ENCODE measurements at places on chromosomes 7 and 10.

DNA sequence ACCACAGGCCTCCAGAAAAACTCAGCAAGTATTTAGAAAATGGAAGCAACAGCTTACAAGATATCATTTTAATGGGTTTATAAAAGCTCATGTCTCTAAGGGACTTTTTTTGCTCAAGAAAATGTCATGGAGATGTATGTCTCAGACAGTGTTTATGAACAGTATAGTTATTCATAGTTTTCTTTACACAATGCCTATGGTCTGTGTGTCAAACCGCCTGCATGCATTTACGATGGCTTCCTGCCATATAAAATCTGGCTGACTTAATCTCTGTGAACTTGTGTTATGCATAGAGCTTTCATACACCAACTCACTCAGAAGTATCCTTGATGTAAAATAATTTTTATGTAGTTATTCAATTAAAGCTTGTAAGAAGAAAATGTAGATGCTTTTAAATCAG, 1314.2 kb upstream of the LRRTM3 start:
- DNase-seq: no peak

- no peak for DNase-seq
Measured at GRCh38 chr7:130277763-130278643, 11.3 kb downstream of the CPA2 start.

- DNase-seq: no peak
Measured at GRCh38 chr7:158997471-158997870, 141.1 kb downstream of the DYNC2I1 start.

DNA sequence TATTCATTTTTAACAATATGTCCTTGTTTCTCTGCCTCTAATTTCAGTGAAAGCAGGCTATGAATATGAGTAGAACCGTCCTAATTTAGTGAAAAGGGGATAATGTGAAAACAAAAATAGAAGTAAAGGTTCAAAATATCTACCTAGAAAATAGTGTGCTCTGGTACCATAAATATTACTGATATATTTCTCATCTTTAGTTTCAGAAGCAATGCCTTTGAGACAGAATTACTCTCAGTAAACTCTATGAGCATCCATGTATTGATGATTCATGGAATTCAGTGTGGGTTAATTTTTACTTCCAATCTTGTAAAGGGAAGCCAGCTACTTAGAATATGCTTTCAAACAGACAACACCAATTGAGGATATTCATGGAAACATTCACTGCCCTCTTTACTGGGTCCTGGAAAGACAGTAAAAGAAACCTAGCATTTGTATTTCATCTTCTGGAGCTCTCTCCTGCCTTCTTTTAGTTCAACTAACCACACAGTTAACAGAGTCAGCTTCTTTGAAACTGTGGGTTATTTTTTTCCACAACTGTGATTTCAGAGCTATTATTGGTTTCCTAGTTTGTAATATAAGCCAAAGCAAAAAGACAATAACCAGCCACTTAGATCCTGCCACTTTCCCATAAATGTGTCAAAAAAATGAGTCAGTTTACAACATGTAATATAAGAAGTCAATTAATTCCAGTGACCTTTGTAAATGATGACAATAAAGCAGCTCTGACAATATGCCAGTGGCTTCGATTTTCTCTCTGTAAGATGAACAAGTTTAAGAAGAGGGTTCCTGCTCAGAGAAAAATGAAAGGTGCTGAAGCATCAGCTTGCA, 1.7 kb downstream of the LRRN3 start:
- no peak for DNase-seq

DNA sequence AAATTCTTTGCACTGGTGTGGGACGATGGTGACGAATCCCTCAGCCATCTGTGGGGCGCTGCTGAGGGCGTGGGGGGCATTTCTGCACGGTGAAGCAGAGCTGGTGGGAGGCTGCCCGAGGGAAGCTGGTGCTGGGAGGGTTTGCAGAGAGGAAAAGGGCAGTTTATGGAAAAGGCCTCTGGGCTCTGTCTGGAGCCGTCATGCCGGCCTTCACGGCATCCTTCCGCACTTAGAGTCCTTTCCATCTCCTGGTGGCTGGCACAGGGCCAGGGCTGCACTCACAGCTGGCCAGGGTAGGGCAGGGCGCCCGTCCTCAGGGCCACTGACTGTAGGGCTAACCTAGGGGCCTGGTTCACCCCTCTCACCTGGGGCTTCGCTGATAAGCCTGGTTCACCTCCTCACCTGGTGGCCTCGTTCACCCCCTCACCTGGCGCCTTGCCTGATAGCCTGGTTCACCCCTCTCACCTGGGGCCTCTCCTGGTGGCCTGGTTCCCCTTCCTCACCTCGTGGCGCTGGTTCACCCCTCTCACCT, 598 bp upstream of the AMZ1 start:
- DNase-seq: no peak

DNA sequence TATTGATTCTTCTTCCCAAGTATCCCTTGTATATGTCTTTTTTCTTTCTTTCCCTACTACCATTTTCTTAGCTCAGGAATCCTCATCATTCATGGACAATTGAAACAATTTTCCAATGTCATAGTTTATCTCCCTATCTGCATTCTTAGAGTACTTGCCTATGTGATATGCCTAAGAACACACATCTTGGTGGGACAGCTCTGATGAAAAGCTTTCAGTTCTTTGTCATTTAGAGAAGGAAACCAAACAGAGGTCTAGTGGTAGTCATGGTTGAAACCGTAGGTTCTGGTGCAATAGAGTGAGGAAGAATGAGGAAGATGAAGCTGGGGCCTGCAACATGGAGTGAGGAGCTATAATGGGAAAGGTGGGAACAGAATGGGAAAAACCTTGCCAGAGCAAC, 28.2 kb downstream of the TDRD1 start:
- DNase-seq: no peak

GRCh38 chr7:118076564-118076963, 107.4 kb upstream of the LSM8 start:
- DNase-seq: no peak

- no peak for DNase-seq
Measured at GRCh38 chr10:123746061-123746460, 79.9 kb downstream of the GPR26 start.

- DNase-seq: no peak
Measured at GRCh38 chr7:133108023-133108422, 26.1 kb upstream of the CHCHD3 start.

- no peak for DNase-seq
Measured at GRCh38 chr7:111006691-111007090, 84.2 kb upstream of the LRRN3 start.

- DNase-seq: no peak
Measured at GRCh38 chr7:76202666-76203030, 952 bp downstream of the SRRM3 start.

- DNase-seq: no peak
Measured at GRCh38 chr10:131073469-131074035, 238.0 kb downstream of the TCERG1L start.

DNA sequence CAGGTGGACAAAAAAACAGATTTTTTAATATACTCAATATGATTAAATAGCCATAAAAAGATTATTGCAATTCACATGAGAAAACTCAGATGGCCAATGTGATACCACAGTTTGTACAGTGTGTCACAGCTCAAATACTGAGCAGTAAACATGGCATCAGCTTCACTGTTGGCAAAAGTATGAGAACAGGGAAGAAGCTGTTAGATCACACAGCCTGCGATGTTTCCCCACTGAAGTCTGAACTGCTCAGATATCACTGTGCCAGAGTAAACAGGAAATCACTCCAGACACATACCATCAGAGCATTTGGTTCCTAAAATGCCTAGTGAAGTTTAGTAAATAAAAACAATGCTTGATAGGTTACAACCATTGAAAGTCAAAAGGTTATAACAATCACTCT, 347.8 kb downstream of the ETV1 start:
- no peak for DNase-seq

DNA sequence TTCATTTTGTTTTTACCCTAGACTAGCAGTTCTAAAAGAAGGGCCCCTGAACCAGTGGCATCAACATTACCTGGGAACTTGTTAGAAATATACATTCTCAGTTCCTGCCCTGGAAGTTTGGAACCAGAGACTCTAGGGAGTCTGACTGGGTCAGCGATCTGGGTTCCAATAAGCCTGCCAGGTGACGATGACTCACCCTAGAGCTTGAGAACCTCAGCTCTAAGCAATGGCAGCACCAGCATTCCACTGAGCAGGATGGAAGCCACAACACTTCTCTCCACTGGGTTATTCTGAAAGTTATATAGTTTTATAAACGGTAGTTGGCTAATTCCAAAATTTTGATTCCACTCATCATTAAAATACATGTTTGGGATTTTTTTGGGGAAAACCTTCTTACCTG, 97.0 kb upstream of the AMPH start:
- no peak for DNase-seq

DNA sequence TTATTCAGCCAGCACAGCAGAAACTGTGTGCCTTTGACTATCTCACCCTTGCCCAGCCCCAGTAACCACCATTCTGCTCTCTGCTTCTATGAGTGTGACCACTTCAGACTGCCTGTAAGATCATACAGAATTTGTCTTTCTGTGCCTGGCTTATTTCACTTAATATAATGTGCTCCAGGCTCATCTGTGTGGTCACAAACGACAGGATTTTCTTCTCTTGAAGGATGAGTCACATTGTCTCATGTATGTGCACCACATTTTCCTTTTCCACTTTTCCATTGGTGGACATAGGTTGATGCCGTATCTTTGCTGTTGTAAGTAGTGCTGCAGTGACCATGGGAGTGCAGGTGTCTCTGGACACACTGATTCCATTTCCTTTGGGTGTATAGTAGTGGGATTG, 122.5 kb upstream of the LANCL2 start:
- no peak for DNase-seq

All from AG09309 (cell line).